ENCODE measurements at places on chromosomes 1 and 21. TPM values are rescaled to one million over a fixed set of nuclear protein-coding genes. Genes with fewer than 3 reads are reported as not detected.

The TEDDM1 gene
- total RNA-seq, result not detected

GRCh38 chr1:208837242-208837641 is 593.1 kb upstream of the PLXNA2 start:
- H3K27me3 ChIP-seq, result no peaks in the 10 kb centered on the region
- peaks cover 12% of the 10 kb centered on the region for H3K4me1 ChIP-seq
- DNase-seq, result no peak

- H3K4me3 ChIP-seq, result no peak overlapping the region
- peaks cover 6% of the 10 kb centered on the region for H3K36me3 ChIP-seq
- no peaks in the 10 kb centered on the region for H3K27me3 ChIP-seq
- H3K4me1 ChIP-seq, result no peaks in the 10 kb centered on the region
- no peak overlapping the region for H3K27ac ChIP-seq
Measured at GRCh38 chr1:31326461-31326860, 29.6 kb downstream of the ZCCHC17 start.

DNA sequence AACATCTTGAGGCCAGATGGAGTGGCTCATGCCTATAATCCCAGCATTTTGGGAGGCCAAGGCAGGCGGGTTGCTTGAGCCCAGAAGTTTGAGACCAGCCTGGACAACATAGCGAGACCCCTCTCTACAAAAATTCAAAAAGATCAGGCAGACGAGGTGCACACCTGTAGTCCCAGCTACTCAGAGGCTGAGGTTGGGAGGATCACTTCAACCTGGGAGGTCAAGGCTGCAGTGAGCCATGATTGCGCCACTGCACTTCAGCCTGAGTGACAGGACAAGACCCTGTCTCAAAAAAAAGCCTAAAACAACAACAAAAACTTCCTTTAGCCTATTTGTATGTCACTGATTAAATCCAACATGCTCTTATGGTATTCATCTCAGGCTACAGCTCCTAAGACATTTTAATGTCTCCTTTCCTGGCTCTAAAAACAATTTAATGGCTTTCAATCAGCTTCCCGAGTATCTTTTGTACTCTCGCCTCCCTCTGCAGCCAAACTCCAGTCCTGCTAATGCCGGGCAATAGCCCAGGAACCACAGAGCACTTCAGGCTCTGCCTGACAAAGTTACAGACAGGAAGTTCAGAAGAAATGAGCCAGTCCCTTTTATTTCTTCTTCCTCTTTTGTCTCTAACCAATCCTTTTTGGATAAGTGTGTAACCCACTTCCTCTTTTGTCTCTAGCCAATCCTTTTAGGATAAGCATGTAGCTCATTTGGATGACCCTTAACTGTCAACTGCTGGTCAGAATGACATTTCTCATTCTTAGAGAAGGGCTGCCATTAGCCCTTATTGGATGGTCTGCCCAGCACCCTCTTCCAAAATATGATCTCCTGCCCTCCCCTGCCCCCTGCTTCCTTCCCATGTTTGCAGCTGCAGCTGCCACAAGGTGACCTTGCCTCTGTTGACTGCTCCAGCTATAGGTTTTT is 6.6 kb upstream of the DOP1B start:
- no peak overlapping the region for H3K27ac ChIP-seq
- H3K36me3 ChIP-seq, result no peaks in the 10 kb centered on the region
- no peak overlapping the region for H3K4me3 ChIP-seq
- H3K4me1 ChIP-seq, result peaks cover 8% of the 10 kb centered on the region
- no peaks in the 10 kb centered on the region for H3K27me3 ChIP-seq

- peak; percentile 64 for DNase-seq
- peak overlapping the region; percentile 80 for H3K27ac ChIP-seq
- peaks cover 6% of the 10 kb centered on the region for H3K4me1 ChIP-seq
- peak overlapping the region; percentile 98 for H3K4me3 ChIP-seq
- no peaks in the 10 kb centered on the region for H3K27me3 ChIP-seq
Measured at GRCh38 chr1:52552236-52552504, 722 bp downstream of the TUT4 start.

DNA sequence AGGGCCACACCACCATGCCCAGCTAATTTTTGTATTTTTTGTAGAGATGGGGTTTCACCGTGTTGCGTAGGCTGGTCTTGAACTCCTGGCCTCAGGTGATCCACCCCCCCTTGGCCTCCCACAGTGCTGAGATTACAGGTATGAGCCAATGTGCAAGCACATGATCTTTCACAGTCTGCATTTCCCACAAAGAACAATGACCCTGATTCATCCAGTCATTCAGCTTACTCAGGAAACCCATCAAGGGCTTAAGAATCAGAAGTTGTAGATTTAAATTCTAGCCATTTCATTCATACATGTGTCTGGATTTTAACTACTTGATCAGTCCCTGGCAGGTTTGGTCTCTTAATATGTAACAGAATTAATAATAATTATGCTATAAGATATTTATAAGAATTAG is 2065.7 kb downstream of the MRPL39 start:
- no peak overlapping the region for H3K27ac ChIP-seq
- H3K4me1 ChIP-seq, result no peaks in the 10 kb centered on the region
- no peaks in the 10 kb centered on the region for H3K36me3 ChIP-seq
- no peak for DNase-seq
- no peak overlapping the region for H3K4me3 ChIP-seq

- no peak overlapping the region for H3K4me3 ChIP-seq
- no peak overlapping the region for H3K27ac ChIP-seq
- no peaks in the 10 kb centered on the region for H3K4me1 ChIP-seq
- H3K27me3 ChIP-seq, result no peaks in the 10 kb centered on the region
- no peaks in the 10 kb centered on the region for H3K36me3 ChIP-seq
Measured at GRCh38 chr1:216688127-216688657, 35.0 kb downstream of the ESRRG start.

DNA sequence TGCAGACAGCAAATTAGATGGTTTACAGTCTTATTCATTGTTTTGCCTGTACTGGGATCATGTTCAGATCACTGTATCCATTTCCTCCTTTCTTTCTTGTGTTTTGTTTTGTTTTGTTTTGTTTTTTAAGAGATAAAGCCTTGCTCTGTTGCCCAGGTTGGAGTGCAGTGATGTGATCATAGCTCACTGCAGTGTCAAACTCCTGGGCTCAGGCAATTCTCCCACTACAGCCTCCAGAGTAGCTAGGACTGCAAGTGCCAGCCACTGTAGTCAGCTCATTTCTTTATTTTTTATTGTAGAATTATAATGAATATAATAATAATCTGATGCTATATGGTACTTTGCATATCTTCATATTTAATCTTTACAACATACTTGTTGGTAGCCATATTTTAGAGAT is 403.7 kb upstream of the B3GALT2 start:
- no peaks in the 10 kb centered on the region for H3K27me3 ChIP-seq
- no peaks in the 10 kb centered on the region for H3K4me1 ChIP-seq
- H3K27ac ChIP-seq, result no peak overlapping the region
- H3K4me3 ChIP-seq, result no peak overlapping the region

DNA sequence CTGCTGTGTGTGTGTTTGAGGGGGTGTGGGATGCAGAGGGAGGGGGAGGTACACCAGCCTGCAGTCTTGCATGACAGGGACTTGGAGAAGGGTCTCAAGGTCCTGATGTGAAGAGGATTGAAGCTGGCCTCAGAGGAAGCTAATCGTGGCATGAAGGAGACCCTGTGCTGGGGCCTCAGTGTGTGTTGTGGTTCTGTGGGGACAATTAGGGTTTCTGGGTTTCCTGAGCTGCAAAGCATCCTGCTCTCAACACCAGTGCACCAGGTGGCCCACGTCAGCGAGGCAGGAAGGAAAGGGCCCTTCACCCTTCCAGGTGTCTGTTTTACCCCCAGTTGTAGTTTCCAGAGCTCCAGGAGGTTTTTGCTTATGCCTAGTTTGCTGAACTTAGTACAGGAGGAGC is 52.8 kb downstream of the TENT5C start:
- H3K27ac ChIP-seq, result no peak overlapping the region
- no peaks in the 10 kb centered on the region for H3K27me3 ChIP-seq
- DNase-seq, result no peak
- H3K4me3 ChIP-seq, result no peak overlapping the region

The TRABD2B gene
- total RNA-seq, result 1.1 TPM

Data from SJCRH30 (cell line).